ENCODE measurements at places on chromosomes 11 and 22. TPM values are rescaled to one million over a fixed set of nuclear protein-coding genes. Genes with fewer than 3 reads are reported as not detected.

ANKK1 gene
- not detected for total RNA-seq

KREMEN1 gene
- 13.7 TPM for total RNA-seq

CCDC87 gene
- total RNA-seq, result 0.24 TPM

CRYAB gene
- total RNA-seq, result 713 TPM

PARVA gene
- total RNA-seq, result 172 TPM

DEPDC7 gene
- total RNA-seq, result 1.4 TPM

LGALS12 gene
- 0.90 TPM for total RNA-seq
